ENCODE measurements at places on chromosomes 4 and X. TPM values are rescaled to one million over a fixed set of nuclear protein-coding genes. Genes with fewer than 3 reads are reported as not detected.

GRCh38 chr4:98919996-98920395 lies 8.9 kb downstream of the EIF4E start:
- H3K27ac ChIP-seq = no peak overlapping the region
- no peaks in the 10 kb centered on the region for H3K27me3 ChIP-seq
- H3K4me1 ChIP-seq = peaks cover 45% of the 10 kb centered on the region
- DNase-seq = no peak

- H3K4me1 ChIP-seq = no peaks in the 10 kb centered on the region
- no peaks in the 10 kb centered on the region for H3K27me3 ChIP-seq
- H3K36me3 ChIP-seq = no peaks in the 10 kb centered on the region
- DNase-seq = no peak
These were observed 39.5 kb downstream of the PCYT1B start for GRCh38 chrX:24607616-24608015.

GRCh38 chr4:182754895-182755294 lies 162.3 kb downstream of the DCTD start:
- H3K36me3 ChIP-seq = no peaks in the 10 kb centered on the region
- no peak overlapping the region for H3K4me3 ChIP-seq
- no peaks in the 10 kb centered on the region for H3K27me3 ChIP-seq
- no peak for DNase-seq
- H3K4me1 ChIP-seq = no peaks in the 10 kb centered on the region

- peaks cover 26% of the 10 kb centered on the region for H3K27me3 ChIP-seq
- no peak for DNase-seq
- H3K4me1 ChIP-seq = no peaks in the 10 kb centered on the region
- H3K36me3 ChIP-seq = no peaks in the 10 kb centered on the region
These were observed at the start of gene MTTP for GRCh38 chr4:99574530-99575324. TSS of gene MTTP (plus strand) at chr4:99574824. CDS start at chr4:99574910, 86 bp downstream.

ZNF732 gene
- total RNA-seq = 0.09 TPM

FDCSP gene
- not detected for total RNA-seq
